Pons (tissue), 1 donor: ENCODE measurements at places on chromosomes 12 and 14.

DNA sequence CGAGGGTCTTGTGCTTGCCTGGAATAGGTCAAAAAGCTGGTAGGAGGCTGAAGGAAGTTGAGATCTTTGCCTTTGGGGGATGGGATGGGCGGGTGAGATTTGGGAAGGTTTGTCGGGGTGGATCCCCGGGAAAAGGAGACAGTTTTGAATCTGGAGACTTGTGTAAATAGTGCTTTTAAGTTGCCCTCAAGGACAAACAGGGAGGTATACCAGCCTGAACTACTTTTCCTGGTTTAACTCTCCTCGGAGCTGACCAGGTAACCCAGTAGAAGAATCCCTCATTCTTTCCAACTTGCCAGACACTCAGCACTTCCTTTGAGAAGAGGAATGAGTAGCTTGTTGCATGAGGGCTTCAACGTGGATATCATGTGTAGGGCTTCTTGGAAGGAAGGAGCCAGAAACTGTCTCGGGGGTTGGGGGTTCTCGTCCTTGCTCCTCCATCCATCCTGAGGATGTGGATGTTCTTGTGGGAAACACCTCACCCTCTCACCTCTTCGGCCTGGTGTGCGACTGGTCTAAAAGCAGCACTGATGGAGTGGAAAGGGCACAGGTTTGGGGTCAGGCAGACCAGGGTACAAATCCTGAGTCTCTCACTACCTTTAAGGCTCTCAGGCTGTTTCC lies 1.9 kb downstream of the TEAD4 start:
- no peak for DNase-seq

DNA sequence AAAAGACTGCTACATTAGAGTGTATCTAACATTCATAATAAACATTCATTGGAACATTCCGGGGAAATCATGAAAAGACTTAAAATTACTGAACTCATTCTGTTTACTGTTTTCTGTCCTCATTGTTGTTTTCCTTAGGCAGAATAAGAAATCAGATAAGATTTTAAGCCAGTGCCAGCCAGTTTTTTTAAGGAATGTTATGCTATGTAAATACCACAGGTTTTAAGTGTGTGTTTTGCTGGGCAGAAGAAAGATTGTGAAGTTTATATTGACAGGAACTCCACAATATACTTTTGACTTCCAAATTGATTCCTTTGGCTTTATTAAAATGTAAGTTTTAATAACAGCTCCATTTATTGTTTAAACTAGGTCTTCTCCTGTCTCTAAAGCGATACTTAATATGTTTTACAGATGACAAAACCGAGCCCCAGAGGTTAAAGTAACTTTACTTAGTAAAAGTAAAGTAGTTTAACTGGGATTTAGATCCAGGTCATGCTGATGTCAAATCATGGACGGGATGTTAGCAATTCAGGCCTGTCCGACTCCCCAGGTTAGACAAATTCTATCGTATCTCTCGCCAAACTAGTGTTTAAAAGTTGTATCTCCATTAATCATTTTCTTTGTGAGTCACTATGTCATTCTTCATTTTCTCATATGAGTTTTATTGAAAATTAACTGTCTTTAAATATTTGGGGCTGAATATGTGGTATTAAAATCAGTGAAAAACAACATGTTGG lies 1.7 kb downstream of the LARP4 start:
- peak; percentile 18 for DNase-seq

DNA sequence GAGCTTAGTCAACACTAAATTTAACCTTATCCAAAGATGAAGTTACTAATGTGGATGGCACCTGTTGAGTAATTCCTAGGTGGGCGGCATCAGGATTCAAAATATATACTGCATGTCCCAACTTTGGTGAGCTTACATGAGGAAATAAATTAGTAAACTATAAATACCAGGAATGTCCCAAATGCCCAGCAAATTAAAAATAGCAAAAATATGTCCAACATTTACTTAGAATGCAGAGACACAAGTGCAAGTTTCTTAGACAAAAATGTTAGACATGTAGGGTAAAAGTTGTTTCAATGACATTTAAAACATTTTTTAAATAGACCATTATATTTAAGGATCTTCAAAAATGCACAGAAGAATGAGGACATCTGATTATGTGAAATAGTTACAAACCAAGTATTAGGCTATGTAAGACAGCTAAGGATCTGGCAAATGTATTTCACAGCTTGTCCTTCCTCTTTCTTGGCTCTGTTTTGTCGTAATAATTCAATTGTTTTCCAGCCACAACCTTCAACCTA lies 115.9 kb downstream of the NAV3 start:
- DNase-seq: no peak

GRCh38 chr12:50005175-50005574 lies 20.1 kb downstream of the RACGAP1 start:
- DNase-seq: peak; percentile 65

DNA sequence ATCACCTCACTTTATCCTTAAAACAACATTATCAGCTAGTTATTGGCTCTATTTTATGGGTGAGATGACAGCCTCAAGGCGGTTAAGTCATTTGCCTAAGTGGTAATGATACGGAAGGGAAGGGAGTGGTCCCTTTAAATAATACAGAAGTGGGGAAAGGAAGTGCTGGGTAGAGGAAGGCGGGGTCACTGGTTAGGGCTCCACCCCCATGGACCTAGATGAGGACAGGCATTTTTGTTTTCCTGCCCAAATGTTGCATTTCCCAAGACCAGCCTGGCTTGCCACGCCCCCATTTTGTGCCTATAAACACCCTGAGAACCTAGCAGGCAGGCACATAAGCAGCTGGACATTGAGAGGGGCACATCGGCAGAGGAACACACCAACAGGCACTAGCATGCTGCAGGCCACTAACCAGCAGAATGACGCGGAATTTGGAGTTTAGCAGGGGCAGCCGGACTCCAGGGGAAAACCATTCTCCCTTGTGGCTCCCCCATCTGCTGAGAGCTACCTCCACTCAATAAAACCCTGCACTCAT lies 100.9 kb downstream of the EPS8 start:
- peak; percentile 89 for DNase-seq

DNA sequence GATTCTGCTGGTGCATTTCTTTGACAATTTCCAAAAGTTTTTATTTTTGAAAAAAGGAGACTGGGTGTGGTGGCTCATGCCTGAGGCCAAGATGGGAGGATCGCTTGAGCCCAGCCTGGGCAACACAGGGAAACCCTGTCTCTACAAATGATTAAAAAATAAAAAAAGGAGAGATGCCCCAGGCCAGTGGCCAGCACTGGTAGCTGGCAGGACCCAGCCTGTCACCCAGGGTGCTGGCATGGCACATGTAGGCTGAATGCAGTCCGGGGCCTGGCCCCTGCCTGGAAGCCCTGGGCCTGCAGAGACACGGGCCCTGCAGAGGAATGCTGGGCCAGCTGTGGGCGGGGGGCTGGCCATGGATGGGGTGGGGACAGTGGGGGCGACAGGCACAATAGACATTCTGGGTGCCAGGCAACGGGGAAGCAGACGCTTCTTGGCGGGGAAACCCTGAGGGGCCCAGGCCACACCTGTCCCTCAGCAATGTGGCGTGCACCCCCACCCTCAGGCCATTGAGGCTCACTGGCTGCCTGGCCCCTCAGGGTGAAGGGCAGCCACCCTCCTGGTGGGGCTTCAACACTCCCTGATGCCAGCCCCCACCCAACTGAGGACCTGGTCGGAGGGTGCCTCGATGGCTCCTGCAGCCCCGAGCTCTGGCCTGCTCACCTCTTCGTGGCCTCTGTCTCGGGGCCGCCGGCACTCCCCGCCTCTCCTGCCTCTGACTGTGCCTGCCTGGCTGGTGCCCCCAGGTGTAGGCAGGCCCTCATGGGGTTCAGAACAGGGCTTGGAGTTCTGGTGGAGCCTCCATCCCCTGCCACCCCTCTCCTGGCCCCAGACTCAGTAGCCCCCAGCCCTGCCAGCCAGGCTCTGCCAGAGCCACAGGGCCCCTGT lies 12.1 kb downstream of the TRMT61A start:
- no peak for DNase-seq

GRCh38 chr12:114638790-114639435 lies 45.1 kb downstream of the TBX3 start:
- DNase-seq: no peak

DNA sequence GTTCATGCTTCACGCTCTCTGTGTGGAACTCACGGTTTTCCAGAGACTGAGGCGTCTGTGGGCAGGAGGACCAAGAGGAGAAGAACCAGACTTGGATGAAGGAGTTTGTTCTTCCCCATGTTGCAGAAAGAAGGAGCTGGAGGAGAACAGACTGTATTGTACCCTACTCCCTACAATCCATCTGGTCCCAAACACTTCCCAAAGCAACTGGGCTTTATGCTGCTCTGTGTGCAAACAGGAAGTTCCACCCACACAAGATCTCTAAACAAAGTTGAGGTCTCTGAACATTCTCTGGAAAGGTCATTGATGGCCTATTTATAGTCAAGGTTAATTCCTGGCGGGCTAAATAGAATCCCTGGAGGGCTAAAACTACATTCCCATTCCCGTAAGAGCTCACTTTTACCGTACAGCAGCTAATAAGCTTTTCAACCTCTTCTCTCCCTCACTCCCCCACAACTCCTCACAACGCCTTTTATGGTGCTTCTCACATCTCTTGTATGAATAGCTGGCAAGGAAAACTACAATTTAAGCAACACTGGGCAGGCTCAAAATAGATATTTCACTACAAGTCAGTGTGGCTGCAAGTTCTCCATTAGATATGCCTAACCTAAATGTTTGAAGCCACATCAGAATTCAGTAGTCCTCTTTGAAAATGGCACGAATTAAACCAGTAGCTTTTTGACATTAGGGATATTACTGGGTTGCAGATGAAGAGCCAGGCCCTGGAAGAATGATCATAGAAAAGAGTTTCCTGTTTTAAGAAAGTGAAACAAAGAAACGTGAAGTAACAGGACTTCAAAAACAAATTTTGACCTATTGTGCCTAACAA lies at the start of gene A2M:
TSS of gene A2M (minus strand) at position 189 of the 829 bp plus-strand sequence. CDS start at position 119, 70 bp downstream.
- DNase-seq: peak; percentile 68

DNA sequence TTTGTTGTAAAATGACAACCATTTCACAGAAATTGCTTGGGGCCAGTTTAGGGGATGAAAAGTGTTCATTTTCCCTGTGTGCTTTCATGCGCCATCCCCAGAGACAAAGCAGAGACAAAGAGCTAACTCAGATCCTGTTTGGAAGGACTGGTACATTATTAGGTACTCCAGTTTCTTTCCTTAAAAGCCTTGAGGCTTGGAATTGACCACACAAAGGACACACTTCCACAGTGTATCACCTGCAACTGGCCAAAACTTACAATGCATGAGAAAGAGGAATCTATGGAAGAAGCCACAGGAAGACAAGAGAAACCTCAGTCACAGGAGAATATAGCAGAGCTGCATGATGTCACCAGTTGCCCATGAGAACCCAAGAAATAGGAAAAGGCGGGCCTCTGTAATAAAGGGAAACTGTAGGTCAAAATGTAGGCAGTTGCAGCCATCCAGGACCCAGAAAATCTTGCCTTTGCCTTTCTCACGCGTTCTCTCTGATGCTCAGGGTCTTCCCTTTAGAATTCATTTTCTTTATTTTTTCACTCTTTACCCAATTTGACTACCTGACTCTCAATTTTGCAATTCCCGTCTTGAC lies 339.0 kb downstream of the RMST start:
- DNase-seq: no peak

GRCh38 chr12:113002155-113002554 lies 23.8 kb downstream of the OAS2 start:
- DNase-seq: no peak

DNA sequence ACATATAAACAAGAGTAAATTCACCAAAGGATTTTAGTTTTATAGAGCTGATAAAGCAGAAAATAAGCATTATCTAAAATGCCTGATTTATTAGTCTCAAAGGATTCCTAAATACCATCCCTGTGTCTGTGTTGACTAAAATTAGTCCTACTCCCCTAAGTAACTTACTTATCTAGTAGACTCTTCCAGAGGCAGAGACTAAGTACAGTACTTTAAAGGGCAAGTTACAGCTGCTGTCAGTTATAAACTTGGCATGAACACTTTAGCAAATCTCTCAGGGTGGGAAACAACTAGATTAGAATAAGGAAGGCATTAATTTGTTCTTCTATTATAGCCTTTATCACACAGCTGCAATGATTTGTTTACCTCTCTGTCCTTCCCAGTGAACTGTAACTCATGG lies 46.0 kb downstream of the ATP2B1 start:
- DNase-seq: no peak

- no peak for DNase-seq
Measured at GRCh38 chr12:107903341-107904061, 129.0 kb downstream of the ASCL4 start.

DNA sequence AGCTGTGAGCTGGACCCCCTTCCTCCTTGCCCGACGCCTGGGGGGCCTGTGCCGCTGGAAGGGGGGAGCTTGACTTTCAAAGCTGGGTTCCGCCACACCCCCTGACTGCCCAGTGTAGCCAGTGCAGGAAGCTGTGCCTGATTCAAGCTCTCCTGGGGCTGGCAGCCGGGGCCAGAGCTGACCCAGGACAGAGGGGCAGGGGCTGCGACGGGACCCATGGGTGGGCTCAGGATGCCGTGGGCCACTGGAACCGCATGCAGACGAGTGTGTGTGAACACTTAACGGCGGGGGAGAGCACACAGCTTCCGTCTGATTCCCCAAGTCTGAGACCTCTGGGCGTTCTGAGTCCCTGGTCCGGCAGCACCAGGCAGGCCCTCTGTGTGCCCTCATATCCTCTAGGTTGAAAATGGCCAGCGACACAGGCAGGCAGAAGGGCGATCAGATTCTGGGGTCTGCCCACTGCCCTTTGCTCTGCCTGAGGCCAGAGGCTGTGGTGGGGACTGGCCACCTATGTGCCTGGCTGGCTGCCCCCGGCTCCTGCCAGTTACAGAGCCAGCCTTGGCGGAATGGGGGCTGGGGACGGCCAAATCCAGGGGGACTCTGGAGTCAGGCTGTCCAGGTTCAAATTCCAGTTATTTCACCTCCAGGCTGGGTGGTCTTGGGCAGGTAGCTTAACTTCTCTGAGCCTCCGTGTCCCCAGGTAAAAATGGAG lies 54.0 kb downstream of the CYP46A1 start:
- DNase-seq: no peak

GRCh38 chr14:56193347-56193746 lies 75.1 kb downstream of the PELI2 start:
- DNase-seq: no peak

- no peak for DNase-seq
Measured at GRCh38 chr12:103810111-103810510, 30.9 kb downstream of the NT5DC3 start.

- DNase-seq: no peak
Measured at GRCh38 chr12:49687941-49688340, 19.3 kb downstream of the FMNL3 start.

DNA sequence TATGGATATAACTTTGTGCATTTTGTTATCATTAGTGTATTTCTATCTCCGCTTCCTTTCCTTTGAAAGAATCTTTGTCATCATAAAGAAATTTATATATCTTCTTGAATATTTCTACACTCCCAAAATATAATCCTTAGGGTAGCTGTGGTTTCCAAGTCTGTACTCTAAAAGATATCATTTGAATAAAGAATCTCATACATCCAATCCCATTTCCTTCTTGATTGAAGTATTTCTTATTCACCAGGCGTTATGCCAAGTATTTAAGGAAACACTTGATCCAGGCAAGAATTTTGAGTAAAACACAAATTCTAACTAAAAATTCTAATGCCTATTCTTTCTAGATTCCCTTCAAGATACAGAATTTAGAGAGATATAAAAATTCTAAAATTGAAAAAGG lies 821.8 kb downstream of the GALC start:
- DNase-seq: no peak
